ENCODE measurements at places on chromosomes 7 and 10.
A peak's percentile ranks its signal among the peaks of the same experiment; 100 is the strongest.

DNA sequence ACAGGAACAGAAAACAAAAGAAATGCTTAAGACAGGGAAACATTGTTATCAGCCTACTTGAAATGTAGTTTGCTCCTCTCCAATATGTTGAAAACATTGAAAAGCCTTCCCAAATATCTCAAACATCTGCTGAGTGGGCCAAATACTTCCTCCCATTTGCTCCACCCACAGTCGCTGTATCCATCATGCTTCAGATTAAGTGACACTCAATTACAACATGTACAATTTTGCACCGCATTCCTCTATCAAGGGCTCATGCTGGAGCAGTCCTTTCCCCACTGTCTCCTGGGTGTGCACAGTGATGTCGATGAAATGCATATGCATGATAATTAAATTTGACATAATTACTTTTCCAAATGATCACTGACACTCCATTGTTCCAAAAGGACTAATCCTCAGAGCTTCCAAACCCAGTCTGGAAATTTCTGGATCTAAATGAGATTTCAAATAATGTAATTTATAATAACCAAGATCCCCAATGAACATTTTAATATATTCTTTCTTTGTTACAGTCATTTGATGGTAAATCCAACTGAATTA lies 604.6 kb downstream of the GRID1 start:
- no peak for DNase-seq

DNA sequence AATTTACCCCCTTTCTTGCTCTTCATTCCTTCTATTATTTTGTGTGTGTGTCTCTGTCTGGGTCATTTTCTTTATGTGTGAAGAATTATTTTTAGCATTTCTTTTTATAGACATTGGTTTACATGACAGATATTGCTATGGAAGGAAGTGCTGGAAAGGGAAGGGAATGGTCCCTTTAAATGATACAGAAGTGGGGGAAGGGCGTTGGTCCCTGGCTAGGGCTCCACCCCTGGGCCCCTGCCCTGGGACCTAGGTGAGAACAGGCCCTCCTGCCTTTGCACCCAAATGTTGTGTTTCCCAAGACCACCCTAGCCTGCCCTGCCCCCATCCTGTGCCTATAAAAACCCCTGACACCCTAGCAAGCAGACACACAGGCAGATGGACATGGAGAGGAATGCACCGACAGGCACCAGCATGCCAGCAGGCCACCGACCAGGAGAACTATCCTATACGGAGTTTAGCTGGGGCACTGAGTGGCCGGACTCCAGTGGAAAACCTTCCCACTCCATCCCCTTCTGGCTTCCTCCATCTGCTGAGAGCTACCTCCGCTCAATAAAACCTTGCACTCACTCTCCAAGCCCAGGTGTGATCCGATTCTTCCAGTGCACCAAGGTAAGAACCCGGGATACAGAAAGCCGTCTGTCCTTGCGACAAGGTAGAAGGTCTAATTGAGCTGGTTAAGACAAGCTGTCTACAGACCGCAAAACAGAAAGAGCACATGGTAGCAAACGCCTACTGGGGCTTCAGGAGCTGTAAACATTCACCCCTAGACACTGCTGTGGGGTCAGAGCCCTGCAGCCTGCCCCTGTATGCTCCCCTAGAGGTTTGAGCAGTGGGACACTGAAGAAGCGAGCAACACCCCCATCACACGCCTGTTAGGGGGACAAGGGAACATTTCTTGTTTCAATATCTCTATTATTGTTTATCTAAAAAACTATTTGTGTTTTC lies 515.7 kb downstream of the SORCS1 start:
- DNase-seq: no peak

- no peak for DNase-seq
Observed at GRCh38 chr10:28403090-28403489, 100.2 kb upstream of the MPP7 start.

DNA sequence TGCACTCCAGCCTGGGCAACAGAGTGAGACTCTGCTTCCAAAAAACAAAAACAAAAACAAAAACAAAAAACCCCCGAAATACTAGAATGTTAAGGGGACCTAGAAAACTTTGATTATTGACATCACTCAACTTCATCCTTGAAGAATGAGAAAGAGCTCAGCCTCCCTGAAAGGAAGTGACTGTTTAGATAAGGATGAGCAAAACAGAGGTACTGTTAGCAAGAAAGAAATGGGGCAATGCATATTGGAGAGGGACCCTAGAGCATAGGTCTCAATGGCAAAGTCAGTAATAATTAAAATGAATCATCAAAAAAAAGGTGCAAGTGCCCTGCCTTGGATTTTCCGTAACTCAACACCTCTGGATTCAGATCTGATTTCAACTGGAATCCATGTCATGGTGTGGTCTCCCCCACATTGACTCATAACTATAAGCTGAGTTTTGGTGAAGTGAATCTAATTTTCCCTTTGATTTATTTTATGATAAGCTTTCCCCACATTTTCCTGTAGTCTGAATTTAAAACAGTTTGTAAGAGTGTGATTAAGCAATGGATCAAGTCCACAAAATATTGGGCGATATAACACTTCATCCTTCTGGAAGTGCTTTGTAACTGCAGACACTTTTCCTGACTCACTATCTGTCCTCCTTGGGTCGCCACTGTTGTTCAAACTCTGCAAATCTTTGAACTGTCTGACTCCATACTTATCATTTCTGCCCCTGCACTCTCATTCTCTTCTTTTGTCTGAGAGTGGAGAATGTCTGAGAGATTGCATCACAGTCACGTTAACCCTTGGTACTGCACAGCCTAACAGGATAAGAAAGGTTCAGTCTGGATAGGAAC lies 224.8 kb upstream of the LYZL1 start:
- DNase-seq: no peak

- no peak for DNase-seq
Observed at GRCh38 chr7:55546814-55547213, 25.5 kb downstream of the VOPP1 start.

DNA sequence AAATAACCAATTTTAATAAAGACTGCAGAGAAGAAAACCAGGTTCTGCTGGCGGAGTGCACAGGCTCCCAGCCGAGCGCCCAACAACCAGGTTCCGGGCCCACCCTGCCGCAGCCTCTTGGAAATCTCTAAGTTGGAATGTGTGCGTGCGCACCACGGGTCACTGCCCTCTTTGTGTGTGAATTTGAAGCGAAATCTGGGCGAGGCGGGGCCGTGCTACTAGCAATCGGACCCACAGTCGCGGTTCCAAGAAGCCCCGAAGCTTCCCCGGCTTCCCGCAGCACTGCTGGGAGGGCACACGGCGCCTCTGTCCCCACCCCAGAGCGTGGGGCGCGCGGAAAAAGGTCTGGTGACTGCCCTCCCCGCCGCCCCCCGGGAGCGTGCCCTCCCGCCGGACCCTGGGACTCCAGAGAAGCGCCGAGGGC lies 666 bp upstream of the MAP3K8 start:
- peak; percentile 53 for DNase-seq

- DNase-seq: no peak
Observed at GRCh38 chr7:129494041-129494440, 8.3 kb upstream of the SMKR1 start.

GRCh38 chr7:152571068-152571467 lies 104.9 kb downstream of the XRCC2 start:
- no peak for DNase-seq

GRCh38 chr10:5895804-5896203 lies 5.8 kb downstream of the FBH1 start:
- peak; percentile 14 for DNase-seq

- no peak for DNase-seq
Observed at GRCh38 chr10:15748126-15748525, 28.4 kb upstream of the ITGA8 start.

DNA sequence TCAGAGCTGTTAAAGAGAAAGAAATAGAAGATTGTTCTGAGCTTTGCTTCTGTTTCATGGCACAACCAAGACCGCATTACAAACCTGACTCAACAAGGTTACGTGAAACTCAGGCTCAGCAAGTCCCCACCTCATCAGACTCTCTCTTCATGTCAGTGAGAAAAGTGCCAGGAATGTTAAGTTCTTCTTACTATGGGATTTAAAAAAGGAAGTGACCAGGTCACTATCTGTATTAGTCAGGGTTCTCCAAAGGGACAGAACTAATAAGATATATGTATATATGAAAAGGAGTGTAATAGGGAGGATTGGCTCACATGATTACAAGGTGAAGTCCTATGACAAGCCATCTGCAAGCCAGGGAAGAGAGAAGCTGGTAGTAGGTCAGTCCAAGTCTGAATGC lies 25.4 kb upstream of the PAPSS2 start:
- DNase-seq: no peak

DNA sequence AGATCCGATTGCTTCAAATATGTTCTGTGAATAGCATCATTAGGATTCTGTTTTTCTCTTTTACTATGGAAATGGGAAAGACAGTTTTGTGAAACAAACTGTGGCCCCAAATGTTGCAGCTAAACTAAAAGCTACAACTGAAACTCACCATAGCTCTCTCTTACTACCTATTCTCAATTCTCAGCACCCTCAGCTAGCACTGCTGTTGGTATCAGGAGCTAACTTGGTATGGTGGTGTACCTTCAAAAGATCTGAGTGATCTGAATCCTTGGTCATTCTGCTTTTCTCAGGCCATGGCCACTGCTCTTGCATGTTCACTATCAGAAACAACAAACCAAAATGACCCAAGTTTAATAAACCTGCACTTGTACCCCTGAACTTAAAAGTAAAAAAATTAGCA lies 1208.0 kb downstream of the SORCS1 start:
- DNase-seq: no peak

DNA sequence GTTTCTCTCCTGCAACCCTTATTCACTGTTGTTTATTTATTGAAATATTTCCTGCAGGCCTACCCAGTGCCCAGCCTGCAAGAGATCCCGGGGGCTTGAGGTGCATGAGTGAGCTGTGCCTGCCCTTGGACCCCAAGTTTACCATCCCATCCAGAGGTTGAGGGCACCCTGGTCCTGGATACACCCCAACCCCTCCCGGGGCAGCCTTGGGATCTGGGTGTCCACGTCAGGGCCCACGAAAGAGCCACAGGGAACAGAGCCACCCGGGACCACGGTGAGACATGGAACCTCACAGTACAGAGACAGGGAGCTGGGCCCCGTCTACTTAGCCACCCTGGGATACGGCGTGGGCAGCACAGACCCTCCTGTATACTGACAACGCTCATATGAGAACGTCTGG lies 28.8 kb upstream of the PDGFA start:
- DNase-seq: no peak

DNA sequence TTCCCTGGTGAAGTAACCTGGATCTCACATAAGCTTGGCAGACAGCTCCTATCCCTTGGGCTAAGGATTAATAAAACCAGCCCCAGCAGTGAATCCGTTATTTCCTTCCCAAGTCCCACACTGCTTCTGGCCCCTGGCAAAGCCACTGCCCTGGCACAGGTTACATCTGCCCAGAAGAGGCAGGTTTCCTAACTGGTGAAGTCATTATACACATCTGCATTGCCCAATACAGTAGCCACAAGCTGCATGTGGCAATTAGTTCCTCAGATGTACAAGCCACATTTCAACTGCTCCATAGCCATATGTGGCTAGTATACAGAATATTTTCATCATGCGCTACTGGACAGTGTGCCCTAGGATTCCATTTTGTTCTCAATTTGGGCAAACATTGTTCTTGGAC lies 273.0 kb downstream of the GRM8 start:
- no peak for DNase-seq

DNA sequence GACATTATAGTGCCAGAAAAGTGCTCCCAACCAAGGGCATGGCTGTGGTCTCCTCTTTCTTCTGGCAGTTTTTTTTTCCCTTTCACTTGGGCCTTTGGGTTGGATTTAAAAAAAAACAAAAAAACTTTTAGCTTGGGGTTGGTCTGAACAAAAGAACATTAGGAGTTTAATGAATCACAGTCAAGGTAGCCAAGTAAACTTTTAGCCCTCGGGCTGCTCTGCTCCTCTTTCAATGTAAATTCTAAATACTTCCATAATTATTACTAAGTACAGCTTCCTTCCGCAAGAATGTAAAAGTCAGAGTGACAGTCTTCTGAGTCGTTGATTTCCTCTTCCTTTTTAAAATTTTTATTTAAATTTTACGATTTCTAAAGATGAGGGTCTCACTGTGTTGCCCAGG lies 79.2 kb downstream of the NRF1 start:
- no peak for DNase-seq

GRCh38 chr10:93746844-93747284 lies 10.9 kb upstream of the LGI1 start:
- no peak for DNase-seq

- DNase-seq: no peak
Observed at GRCh38 chr7:152579070-152579469, 96.9 kb downstream of the XRCC2 start.

GRCh38 chr10:102802920-102803534 lies 34.2 kb downstream of the CYP17A1 start:
- no peak for DNase-seq

DNA sequence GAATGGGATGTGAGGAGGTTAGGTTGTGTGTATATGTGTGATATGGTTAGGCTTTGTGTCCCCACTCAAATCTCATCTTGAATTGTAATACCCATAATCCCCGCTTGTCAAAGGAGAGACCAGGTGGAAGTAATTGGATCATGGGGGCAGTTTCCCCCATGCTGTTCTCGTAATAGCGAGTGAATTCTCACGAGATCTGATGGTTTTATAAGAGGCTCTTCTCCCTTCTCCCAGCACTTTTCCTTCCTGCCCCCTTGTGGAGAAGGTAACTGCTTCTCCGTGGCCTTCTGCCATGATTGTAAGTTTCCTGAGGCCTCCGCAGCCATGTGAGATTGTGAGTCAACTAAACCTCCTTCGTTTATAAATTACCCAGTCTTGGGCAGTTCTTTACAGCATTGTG lies 47.3 kb downstream of the NPVF start:
- no peak for DNase-seq

DNA sequence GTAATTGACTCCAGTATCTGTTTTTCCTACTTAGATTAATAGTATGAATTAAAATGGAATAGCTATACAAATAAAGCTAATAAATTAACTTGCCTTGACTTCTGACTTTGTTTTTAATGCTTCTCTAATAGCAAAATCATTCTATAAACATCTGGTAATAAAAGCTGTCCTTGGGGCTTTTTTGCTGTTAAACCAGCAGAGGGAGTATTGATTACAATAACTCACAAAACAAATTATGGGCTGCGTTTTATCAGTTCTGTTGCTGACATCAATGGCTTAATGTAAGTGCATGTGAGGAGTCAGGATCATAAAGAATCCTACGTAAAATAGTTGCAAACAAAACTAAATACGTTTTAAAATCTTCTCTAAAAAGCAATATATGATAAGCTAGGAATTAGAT lies 667.8 kb downstream of the PCDH15 start:
- no peak for DNase-seq

DNA sequence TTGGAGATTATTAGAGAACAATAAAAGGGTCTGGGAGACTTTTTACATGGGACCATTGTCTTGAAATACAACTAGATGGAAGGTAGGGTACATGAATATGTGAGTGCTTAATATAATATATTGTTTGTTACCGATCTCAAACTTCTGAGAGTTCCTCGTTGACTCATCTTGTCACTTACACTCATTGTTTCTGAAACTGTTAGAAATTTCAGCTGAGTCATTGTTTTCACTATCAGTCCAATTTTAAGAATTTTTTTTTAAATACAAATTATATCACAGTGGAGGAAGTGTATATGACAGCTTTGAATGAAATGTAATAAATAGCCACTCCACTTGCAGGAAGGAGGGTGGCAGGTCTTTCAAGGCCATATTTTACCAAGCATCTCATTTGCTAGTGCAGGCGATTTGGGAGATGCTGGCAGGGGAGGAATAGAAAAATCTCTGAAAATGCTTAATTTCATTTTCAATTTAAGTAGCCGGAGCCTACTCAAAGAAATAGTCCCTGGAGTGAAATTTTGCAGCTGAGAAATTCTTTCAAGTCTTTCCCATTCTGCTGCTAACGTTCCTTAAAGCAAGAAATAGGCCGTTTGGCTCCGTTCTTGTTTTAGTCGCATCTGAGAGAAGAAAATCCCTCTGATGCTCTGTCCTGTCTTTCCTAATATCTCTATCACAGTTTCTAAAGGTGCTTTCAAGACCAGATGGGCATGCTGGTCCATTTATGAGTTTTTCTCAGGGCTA lies 1404.2 kb upstream of the CELF2 start:
- DNase-seq: no peak
